GM06990 (cell line): ENCODE measurements at places on chromosomes 1 and 21.

DNA sequence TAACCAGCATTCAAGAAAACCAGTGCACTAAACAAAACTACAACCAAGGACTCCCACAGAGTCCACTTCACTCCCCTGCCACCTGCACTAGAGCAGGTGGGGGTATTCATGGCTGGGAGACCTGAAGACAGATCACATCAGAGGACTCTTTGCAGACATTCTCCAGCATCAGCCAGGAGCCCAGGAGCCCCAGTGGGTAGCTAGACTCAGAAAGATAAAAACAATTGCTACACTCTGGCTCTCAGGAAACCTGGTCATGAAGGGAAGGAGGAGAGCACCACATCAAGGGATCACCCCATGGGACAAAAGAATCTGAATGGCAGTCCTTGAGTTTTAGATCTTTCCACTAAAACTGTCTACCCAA lies 472.1 kb downstream of the PLPP3 start:
- DNase-seq = no peak

- no peak for DNase-seq
Observed at GRCh38 chr1:85975912-85976371, 180.6 kb downstream of the COL24A1 start.

DNA sequence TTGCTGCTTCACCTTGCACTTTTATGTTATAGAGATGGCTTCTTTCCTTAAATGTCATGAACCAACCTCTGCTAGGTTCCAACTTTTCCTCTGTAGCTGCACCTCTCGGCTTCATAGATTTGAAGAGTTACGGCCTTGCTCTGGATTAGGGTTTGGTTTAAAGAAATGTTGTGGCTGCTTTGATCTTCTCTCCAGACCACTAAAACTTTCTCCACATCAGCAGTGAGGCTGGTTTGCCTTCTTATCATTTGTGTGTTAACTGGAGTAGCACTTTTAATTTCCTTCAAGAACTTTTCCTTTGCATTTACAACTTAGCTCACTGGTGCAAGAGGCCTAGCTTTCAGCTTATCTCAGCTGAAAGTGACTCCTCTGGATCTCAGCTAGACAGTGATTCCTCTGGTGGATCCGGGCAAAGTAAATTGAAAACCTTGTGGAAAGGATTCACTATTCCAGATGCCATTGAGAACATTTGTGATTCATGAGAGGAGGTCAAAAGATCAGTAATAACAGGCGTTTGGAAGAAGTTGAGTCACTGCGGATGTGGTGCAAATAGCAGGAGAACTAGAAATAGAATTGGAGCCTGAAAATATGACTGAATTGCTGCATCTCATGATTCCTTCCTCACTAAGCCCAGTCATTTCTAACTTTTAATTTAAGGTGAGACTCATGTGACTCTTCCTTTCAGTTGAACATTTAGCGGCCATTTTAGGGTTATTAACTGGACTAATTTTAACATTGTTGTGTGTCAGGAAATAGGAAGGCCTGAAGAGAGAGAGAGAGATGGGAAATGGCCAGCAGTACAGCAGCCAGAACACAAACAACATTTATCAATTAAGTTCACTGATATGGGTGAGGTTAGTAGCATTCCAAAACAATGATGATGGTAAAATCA lies 16.2 kb upstream of the RGS1 start:
- peak; percentile 39 for DNase-seq

DNA sequence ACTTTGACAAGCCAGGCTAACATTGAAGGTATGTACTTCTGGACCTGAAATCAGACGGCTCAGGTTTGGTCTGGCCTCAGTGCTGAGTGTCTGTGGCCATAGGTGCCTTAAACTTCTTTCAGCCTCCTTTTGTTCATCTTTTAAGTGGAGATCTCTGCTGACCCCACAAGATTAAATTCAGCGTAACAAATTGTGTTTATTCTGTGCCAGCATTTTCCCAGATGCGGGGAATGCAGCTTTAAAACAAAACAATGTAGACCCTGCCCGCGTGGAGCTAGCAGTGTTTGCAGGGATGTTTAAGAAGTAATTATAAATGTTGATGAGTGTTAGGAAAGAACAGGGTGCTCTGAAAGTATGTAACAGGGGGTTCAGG lies 923 bp downstream of the CAP1 start:
- no peak for DNase-seq

DNA sequence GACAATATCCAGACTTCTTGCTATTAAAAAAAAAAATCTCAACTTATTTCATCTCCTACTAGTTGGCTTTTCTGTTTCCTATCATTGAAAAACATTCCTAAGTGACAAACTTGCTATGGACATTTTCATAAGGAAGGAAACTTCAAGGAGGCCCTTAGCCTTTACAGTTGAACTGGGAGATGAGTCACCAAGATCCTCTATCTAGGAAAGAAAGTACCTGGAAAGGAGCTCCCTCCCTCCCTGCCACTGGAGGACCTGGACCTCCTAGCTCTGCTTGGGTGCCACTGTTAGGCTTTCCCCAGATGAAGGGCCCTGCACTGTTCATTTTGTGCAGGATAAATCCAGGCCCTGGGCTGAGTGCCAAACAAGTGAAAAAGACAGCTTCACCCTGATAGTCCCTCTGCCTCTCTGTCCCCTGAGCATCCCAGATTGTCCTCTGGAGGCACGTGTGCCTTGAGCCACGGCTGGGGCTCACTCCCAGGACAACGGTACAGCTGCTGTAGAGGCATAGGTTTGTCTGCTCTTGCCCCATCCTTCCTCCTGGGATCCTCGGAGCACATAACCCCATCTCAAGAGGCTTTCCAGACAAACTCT lies 40.2 kb upstream of the SOX13 start:
- no peak for DNase-seq

GRCh38 chr1:53339736-53340635 lies 12.1 kb upstream of the LRP8 start:
- DNase-seq = no peak

GRCh38 chr1:156075162-156075561 lies 7.1 kb downstream of the MEX3A start:
- no peak for DNase-seq

GRCh38 chr1:3573500-3573899 lies 37.8 kb downstream of the MEGF6 start:
- DNase-seq = no peak

DNA sequence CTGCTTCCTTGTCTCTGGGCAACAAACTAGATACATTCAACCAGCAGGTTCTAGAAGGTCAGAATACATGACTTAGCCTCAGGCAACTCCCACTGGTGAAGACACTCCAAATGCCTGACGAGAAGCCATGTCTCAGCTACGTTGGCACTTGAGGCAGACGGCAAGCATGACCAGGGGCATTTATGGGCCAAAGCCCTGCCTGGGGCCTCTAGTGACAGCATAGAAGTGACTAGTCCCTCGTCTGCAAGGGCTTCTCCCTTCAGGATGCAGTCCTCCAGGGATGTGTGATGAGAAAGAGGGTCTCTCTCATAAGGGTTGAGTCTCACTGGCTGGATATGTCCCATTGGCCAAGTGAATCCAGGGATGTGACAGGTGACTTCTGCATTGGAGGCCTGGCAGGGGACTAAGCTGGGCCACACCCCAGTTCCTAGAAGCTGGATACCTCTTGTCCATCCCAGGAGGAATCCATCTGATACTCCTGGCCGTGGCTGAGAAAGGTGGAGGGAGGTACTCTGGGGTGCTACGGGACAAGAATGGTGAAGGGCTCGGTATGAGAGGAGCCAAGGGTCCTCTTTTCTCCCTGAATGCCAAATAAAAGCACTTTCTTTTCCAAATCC lies 148.6 kb upstream of the HMGB4 start:
- no peak for DNase-seq

- no peak for DNase-seq
Observed at GRCh38 chr21:34126269-34126668, 52.9 kb downstream of the MRPS6 start.

GRCh38 chr1:206116873-206117150 lies 376 bp downstream of the AVPR1B start:
- DNase-seq = no peak

GRCh38 chr1:175842550-175842949 lies 99.2 kb upstream of the TNR start:
- DNase-seq = no peak

DNA sequence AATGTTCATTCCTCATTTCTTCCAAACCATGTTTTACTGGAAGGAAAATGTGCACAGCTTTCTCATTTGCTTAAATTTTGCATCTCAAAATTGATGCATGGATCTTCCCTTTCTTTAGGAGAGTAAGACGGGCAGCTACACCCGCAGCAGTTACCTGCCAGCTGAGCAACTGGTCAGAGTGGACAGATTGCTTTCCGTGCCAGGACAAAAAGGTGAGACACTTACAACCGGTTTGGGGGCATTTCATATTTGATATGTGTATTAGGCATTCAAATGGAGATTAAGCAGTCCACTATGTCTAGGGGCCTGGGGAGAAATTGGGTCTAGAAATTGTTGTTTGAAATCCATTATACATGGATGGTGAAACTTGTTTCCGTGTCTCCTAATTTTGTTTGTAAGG lies 12.9 kb downstream of the C8A start:
- DNase-seq = no peak

- DNase-seq = no peak
Observed at GRCh38 chr1:200694738-200695137, 25.0 kb upstream of the DDX59 start.

GRCh38 chr1:201610858-201611257 lies 71.9 kb downstream of the NAV1 start:
- DNase-seq = no peak

DNA sequence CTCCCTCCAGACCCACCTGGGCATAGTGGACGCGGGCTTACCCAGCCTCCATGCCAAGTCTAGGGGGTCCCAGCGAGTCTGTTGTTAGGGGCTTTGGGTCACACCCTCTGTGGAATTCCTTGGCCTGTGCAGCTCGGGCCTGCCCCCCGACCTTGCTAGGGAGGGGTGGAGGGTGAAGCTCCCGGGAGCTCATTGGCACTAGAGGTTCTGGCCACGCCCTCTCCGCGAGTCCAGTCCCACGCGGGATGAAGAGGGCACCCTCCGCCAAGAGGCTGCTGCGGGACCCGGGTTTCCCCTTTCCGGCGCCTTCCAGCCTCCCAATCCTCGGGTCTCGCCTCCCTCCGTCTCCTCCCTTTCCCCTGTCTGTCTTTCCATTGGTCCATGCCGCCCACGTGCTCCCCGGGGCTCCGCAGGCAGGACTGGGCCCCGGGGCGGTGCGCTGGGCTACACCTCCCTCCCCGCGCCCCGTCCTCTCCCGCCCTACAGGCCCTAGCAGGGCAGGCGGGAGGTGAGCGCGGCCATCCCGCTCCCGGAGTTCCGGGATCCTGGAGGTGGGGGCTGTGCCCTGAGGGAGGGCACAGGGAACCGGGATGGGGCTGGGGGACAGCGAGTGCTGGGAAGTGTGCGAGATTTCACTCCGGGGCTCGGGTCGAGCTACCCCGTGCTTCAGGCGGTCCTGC lies 3.5 kb downstream of the RUSC1 start:
- DNase-seq = peak; percentile 91

GRCh38 chr1:83495560-83495959 lies 503.4 kb downstream of the TTLL7 start:
- no peak for DNase-seq

GRCh38 chr21:14530592-14530991 lies 15.5 kb downstream of the SAMSN1 start:
- no peak for DNase-seq

DNA sequence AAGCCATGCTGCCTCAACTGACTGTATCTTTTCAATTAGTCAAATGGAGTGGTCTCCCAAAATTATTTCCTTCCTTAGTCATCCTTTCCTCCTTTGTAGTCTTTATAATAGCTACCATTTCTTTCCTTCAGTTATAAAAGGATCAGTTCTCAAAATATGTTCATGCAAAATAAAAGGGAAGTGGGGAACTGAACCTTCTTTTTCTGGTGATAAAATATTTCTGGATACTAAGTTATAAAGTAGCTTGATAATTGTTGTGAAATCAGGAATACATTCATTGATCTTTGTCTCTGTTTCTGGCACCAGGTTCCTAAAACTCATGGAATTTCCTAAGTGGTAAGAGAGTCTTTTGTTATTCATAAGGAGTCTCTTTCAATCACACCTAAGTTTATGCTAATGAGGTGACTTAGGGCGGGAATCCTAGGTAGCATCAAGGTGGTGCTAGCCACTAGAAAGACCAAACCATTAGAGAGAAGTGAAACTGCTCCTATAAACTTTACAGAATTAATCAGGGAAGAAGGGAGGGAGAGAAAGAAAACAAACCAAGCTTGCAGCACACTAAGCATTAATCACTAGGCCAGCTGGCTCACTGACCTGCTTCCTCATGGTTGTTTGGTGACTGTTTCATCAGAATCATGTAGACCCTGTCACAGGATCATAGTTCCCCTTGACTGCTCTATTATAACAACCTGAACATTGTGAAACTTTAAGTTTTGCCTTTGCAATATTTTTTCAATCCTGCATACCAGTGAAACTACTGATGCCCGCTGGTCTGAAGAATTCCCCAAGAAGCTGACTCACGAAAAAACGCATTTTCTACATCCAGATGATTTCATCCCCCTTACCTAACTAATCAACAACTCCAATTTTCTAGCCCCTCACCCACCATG lies 161.6 kb upstream of the PTBP2 start:
- no peak for DNase-seq

DNA sequence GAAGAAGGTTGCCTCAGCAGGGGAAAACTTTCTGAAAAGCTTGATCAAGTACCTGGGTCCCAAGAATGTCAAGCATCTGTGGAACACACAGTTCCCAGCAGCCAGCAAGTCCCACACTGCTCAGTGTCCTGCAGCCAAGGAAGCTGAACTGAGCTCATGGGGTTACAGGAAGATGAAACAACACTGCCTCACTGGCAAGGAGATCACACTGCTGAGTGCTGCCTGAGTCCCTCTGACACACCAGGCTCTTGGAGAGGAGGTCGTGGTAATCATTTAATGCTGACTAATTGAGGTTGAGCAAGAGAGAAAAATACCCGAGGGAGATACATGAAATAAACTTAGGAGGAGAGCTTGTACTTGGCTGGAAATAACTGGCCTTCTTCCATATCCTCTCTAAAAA lies 75.2 kb downstream of the MPZL1 start:
- no peak for DNase-seq

DNA sequence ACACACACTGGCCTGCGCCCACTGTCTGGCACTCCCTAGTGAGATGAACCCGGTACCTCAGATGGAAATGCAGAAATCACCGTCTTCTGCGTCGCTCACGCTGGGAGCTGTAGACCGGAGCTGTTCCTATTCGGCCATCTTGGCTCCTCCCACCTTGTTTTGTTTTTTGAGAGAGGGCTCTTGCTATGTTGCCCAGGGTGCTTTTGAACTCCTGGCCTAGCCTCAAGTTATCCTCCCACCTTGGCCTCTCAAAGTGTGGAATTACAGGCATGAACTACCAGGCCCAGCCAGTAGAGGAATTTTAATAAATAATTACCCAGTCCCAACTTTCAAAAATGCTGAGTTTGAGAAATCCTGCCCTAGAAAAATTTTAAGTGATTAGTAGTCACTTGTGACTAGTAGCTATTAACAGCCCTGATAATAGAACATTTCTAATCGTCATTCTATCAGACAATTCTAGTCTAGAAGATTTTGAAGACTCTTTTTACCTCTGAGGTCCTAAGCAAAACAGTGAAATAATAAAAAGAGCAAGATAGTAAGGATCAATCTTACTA lies 30.9 kb upstream of the SLC35D1 start:
- no peak for DNase-seq

- peak; percentile 23 for DNase-seq
Observed at GRCh38 chr1:15384301-15384901, 25.3 kb upstream of the EFHD2 start.
